DMS79 (cell line): ENCODE measurements at places on chromosomes 5 and 9.

DNA sequence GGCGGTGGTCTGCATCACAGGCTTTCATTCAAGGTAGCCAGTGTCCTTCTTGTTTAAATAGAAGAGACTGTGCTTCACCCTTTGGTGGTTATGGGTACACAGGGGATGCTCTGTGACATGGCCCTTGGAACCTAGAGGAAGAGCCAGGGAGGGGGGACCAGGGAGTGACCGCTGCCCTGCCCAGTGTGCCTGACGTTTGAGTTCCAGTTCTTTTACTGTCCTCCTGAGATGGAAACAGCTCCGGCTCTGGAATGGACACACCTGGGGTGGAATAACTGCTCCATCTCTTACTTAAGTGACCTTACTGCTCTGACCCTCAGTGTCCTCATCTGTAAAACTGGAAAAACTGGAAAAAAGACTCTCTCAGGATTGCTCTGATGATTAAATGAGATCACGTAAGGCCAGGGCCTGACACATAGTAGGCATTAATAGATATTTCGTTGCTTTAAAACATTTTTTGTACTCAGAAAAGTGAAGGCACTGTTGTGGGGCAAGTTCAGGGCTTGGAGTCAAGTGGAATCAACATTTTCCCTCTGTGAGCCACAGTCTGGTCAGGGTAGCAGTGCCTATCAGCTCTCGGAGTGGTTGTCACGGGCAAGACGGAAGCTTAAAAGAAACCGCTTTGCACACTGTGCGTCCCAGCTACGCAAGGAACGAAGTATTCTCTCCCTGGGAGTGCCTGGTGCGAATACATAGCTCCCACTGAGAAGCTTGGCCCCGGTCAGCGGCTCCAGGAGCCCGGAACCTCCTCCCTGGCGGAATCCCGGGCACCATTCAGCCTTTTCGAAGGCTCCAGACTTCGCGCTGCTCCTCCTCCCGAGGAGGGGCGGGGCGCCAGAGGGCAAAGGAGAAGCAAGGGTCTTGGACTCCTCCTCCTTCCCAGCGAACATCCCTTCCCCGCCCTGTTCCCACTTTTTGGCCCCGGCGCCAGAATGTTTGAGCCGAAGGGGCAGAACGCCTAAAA lies 5.8 kb downstream of the POU4F3 start:
- no peak for DNase-seq

GRCh38 chr5:108024986-108025385 lies 354.2 kb upstream of the EFNA5 start:
- no peak for DNase-seq

DNA sequence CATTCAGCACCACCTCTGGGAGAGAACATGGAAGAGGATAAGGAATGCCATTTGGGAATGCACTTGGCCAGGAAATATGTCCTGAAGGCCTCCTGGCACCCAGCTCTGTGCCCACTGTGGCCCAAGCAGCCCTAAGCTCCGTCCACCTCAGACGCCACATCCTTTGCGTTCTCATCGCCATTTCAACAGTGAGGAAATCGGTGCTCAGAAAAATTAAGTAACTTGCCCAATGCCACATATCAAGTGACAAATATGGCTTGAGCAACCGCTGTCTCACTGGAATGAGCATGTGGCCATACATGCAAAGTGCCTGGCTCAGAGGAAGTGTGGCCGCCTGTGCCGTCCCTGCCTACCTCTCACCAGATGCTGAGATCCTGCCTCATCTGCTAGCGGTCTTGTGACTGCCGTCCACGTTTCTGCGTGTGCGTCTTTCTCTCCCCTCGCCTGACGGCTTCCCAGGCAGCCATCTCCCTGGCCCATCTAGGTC lies 984 bp upstream of the DOK3 start:
- no peak for DNase-seq

DNA sequence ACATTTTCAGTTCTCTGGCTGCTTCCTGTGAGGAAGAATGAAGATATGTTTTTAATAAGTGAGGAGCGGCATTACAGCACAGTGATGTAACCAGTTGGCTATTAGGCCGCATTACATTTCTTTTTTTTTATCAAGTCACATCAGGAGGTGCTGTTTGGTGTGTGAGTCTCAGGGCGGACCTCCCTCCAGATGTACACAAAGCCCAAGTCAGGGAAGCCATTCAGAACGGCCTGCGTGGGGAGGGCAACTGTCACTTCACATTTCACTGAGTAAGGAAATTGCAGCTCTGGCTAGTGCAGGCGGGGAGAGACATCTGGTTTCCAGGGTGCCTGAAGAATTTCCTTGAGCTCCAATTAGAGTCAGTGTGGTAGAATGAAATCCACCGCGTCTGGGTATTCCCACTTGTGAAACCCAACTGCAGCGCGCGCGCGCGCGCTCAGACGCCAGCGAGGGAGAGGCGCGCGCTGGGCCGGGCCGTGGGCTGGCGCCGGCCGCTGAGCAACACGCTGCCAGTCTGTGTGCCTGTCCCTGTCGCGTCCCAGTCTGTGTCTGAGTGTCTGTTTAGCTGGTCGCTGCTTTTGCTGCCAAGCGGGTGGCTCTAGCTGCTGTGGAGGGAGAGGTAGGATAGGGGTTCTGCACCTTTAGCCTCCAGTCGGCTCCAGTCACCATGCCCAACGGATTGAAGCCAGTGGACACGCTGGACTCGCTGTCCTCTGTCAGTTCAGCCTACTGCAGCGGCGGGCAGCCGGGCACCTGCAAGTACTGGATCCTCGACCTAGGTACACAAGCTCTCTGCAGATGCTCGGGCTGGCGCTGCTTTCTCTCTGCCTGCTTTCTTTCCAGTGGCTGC lies 140.8 kb upstream of the OTULINL start:
- DNase-seq = no peak

- no peak for DNase-seq
Observed at GRCh38 chr5:180080486-180081280, 9.1 kb upstream of the RNF130 start.

GRCh38 chr5:17069995-17070511 lies 134.0 kb upstream of the MYO10 start:
- DNase-seq = no peak

GRCh38 chr5:66967102-66967501 lies 229.5 kb downstream of the CD180 start:
- no peak for DNase-seq

GRCh38 chr9:124209279-124209678 lies 48.5 kb upstream of the NEK6 start:
- DNase-seq = no peak

DNA sequence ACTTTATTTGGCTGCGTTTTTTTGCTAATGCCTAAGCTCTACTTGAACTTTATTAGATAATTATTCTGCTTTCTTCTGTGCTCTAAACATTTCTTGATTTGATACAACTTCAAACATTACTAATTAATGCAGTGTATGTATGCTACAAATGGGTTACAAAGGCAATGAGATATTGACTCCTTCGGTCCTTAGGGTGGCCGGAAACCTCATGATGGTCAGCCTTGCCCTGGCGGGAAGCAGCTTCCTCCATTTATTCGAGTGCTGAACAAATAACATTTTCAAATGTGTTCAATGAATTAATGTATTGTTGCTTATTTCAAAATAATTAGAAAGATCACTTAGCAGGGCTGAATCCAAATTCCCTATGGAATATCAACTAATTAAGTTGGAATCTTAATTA lies 3.9 kb upstream of the LNPEP start:
- DNase-seq = no peak
